HEK293T (cell line): ENCODE measurements at places on chromosomes 4 and X.

GRCh38 chr4:93731456-93731855 lies 97.1 kb upstream of the ATOH1 start:
- no peak for DNase-seq

DNA sequence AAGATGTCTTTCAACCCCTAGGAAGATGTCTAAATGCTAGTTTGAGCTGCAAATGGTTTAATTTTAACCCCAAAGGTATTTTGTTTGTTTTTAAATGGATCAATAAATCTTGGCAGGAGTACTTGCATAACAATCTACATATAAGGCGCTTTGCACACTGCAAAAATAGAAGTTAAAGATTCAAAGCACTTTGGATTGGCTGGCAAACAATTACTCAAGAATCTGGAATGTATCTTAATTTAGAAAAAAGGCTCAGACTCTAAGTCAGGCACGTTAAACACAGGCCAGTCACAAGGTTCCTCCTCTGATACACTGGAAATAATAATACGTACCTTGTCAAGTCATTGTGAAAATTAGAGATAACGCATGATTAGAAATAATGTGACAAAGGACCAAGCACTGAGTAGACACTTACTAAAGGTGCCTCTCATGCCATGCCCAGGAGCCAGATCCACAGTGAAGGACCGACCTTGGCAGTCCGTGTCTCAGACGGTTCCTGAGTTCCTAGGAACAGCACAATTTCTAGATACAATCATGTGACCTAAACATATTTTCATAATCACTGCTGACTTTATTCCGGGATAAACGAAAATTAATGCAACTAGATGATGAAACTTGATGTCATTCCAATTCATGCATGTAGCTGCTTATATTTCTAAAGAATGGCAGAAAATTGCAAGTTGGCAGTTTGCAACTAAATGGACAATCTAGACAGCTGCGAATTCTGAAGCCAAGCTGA lies 49.6 kb downstream of the PROM1 start:
- no peak for DNase-seq

GRCh38 chr4:8274765-8275547 lies 5.4 kb downstream of the HTRA3 start:
- no peak for DNase-seq

GRCh38 chrX:32842053-32842452 lies 369.3 kb downstream of the DMD start:
- no peak for DNase-seq

GRCh38 chrX:118990512-118991227 lies 16.3 kb downstream of the LONRF3 start:
- DNase-seq, result no peak

DNA sequence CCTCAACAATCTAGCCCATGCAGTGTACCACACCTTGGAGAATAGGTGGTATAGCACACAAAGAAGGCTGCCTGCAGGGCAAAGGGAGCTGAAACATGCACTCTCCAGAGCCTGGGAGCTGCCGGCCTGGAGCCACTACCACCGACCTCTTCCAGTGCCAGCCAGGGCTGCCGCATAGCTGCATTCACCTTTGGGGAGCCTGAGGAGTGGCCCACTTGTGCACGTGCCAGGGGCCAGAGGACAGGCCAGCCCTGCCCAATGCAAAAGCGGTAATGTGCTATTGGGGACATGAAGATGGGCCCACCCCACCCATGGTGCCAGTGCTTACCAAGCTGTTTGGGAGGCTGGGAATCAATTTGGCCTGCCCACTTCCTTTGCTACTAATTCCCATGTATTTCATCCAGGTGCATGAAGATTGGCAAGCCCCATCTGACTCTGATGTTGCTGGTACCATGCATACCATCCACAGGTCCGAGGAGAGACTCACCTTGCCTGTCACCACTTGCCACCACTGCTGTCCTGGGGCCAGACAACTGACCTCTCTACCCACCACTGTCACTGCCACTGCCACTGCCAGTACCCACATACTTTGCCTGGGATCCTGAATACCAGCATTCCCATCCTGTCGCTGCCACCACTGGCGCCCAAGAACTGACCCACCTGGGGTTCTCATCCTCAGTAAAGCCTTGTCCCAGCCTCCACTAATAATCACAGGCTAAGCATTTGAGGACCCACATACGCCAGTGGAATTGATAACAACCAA lies 506.9 kb downstream of the MAGEB5 start:
- no peak for DNase-seq

DNA sequence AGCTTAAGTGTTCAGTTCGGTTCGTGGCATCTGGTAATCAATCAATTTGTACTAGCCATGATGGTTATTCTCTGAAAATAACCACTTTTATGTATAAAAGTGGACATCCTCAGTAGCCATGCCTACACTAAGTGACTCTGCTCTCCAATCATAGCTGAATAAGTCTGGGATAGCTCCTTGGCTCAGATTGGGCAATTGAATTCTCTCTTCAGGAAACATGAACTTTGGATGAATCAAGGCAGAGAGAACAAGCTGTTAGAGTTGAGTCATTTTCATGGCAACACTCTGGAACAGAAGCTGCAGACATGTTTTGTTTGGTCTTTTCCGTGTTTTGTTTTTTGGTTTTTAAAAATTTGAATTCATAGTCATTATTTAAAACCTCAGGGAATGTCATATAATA lies 66.8 kb upstream of the TMEM164 start:
- DNase-seq, result no peak

GRCh38 chr4:113699772-113700171 lies 61.8 kb downstream of the CAMK2D start:
- no peak for DNase-seq

- DNase-seq, result no peak
Measured at GRCh38 chr4:66279084-66279483, 608.8 kb upstream of the EPHA5 start.

DNA sequence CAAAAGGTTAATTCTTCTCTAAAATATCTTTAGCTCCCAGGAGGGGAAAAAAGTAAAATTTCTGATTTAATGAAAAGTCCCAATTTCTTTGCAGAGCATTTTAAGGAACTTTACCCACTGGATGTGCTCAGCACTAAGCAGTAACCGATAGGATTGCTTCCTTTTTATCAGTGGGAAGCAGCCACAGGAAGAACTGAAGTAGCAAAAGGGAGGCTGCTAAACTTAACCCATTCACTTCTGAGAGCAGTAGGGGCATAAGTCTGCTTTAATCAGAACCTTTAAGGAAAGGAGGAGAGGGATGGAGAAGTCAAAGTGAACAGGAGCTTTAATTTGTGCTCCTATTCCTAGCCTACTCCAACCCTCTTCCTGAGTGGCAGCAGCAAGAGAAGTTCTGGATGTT lies at the start of gene F8:
Gene F8 (minus strand): TSS at position 139 of the 400 bp plus-strand sequence. CDS start 171 bp downstream, outside the sequence.
- no peak for DNase-seq

GRCh38 chr4:155008389-155008788 lies 200.0 kb upstream of the NPY2R start:
- DNase-seq, result no peak

GRCh38 chrX:115373308-115373707 lies 83.8 kb downstream of the LUZP4 start:
- DNase-seq, result no peak

- DNase-seq, result no peak
Measured at GRCh38 chr4:108777388-108777787, 14.5 kb upstream of the ETNPPL start.

GRCh38 chr4:159278399-159278798 lies 175.5 kb downstream of the RAPGEF2 start:
- DNase-seq, result no peak

DNA sequence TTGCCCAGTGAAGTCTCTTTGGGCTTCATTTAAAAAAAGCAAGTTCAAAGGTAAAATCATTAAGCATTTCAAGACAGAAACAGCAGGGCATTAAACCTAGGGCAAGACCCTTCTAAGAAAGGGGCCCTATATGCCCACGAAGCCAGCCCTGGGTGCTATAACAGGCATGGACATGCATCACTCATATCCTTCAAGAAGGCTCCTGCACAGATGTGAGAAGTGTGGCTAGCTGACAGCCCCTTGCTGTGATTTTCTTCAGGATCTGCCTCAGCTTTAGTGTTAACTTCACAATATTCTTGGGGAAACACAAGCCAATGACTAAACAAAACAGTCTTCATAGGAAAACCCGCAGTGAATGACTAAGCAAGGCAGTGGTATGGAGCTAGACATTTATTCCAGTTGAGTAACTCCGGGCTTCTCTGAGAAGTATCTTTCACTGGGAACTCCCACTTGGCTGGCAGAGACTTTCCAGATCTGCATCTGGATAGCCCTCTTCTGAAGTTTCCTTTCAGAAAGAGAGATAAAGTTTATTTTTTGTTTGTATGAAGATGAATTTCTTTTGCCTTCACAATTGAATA lies 11.9 kb upstream of the MAOA start:
- DNase-seq, result no peak

- peak; percentile 70 for DNase-seq
Measured at GRCh38 chrX:1246816-1247215, 21.8 kb upstream of the CSF2RA start.

- no peak for DNase-seq
Measured at GRCh38 chr4:141078871-141079270, 54.4 kb downstream of the RNF150 start.

GRCh38 chr4:7124689-7125442 lies 57.0 kb upstream of the GRPEL1 start:
- no peak for DNase-seq

DNA sequence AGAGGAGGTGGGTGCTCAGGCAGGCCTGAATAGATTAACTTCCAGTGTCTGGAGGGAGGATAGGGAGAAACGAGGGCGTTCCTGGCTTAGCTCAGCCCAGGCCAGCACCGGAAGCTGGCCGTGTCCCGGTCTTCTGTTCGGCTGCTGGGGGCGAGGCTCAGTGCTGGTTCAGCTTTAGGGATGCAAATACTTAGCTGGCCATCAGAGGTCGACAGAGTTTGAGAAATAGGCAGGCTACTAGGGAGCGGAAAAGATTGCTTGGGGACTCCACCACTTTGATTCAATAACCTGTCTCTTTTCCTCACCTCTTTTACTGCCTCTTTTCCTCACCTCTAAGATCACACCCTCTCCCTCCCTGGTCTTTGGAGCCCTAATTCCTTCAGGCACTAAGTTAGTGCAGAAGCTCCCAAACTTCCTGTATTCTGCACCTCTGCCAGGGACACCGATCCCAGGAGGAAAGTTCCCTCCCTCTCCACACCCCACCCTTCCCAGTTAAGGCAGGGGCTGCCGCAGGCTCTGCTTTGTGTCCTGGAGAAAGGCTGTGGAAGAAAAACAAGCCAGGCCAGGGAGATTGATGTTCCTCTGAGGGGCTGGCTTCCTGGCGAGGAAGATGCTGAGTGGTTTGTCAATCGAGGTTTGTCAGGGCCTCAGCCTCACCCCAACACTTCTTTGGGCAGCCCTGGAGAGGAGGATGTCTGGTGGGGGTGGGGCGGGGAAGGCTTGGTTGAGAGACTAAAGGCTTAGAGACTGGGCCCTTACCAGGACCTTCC lies 6.0 kb upstream of the EFNB1 start:
- DNase-seq, result peak; percentile 71

- no peak for DNase-seq
Measured at GRCh38 chr4:110088670-110089069, 109.7 kb downstream of the ELOVL6 start.
